Epithelial cell of proximal tubule (primary cell): ENCODE measurements at places on chromosomes 7 and 10. TPM values are rescaled to one million over a fixed set of nuclear protein-coding genes. Genes with fewer than 3 reads are reported as not detected.

DNA sequence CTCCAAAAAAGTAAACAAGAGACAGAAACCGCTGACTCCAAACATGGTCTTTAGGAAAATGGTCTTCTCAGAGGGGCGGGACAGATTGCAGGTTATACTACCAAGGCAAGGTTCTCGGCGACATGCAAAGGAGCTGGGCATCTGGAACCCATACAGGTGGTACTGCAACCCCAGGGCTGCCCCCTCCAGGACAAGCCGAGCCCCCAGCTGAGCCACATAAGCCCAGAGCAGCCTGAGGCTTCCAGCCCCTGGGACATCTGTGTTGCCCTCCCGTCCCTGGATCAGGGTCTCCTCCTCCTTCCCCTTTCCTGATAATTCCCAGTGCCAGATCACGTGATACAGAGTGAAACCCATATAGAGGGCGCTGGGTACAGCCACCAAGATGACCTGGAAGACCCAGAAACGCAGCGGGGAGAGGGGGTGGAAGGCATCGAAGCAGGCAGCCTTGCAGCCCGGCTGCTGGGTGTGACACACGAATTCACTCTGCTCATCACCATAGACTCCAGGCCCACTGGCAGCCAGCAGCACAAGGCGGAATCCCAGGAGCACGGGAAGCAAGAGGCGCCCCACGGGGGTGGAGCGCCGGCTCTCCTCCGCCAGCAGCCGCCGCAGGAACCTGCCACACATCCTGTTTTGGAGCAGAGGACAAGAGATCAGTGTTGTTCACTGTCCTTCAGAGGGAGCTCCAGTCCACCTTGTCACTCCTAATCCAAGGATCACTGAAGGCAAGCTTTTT lies at the start of gene GJC3:
TSS of gene GJC3 (minus strand) at position 627 of the 736 bp plus-strand sequence. CDS start at position 627, 0 bp downstream.
- DNase-seq: no peak

DNA sequence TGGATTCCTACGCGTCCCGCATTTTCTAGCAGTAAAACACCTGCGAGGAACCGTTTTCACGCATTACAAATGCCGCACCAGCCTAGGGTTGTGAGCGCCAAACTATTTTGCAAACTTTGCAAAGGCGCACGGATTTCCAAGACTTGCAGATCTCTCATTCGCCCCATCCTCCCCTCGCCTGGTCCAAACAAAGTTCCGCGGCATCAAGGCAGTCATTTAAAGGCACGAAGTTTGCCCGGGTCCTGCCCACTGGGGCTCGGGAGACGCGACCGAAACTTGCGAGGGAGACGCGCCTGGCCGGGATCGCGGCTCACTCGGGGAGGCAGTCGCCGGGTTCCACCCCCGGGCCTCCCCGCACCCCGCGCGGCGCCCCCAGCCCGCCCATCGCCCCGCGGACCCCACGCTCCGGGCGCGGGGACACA lies 613 bp downstream of the USP6NL start:
- no peak for DNase-seq

DNA sequence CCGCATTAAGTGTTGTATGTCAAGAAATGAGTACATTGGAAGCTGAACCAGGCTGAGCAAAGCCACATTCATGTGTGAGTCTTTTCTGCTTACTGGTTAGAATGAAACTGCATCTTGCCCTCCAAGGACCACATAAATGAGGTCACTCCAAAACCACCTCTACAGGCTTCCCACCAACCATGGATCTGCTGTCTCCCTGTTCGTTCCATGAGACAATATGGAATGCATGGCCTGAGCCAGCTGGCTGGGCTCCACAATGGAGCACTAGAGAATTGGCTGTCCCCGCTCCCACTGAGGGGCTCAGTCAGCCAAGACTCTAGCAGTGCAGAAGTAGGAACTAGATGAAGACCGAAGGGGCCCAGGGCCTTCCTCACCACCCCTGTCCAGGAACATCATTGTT lies 120.8 kb downstream of the TNS3 start:
- DNase-seq: no peak

- no peak for DNase-seq
These were observed at the start of gene SVIL for GRCh38 chr10:29634764-29635625. Gene SVIL, minus strand, starts transcription at chr10:29634971. Its CDS starts 79,913 bp downstream, at chr10:29555058.

GRCh38 chr7:117895276-117895675 lies 22.0 kb upstream of the CTTNBP2 start:
- peak; percentile 36 for DNase-seq

DNA sequence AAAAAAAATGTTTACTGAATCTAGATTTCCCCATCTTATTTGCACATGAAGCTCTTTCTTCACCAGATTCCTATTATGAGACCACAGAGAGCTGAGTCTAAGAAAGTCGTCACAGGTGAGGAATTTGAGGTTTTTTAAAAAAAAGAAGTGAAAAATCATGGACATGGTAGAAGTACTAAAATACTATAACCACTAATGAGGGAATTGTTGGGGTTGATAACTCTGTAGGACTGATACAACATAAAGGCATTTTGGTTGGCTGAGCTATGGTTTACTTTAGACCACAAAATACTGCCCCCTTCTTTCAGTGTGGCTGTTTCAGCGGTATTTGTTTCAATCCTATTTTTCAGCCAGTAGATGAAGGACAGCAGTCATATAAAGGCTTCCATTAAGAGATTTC lies 1111.3 kb downstream of the TYW1 start:
- no peak for DNase-seq

GRCh38 chr7:90446137-90446899 lies 23.1 kb upstream of the PTTG1IP2 start:
- DNase-seq: no peak

- DNase-seq: no peak
These were observed 6.3 kb downstream of the ATG9B start for GRCh38 chr7:151017953-151018420.

DNA sequence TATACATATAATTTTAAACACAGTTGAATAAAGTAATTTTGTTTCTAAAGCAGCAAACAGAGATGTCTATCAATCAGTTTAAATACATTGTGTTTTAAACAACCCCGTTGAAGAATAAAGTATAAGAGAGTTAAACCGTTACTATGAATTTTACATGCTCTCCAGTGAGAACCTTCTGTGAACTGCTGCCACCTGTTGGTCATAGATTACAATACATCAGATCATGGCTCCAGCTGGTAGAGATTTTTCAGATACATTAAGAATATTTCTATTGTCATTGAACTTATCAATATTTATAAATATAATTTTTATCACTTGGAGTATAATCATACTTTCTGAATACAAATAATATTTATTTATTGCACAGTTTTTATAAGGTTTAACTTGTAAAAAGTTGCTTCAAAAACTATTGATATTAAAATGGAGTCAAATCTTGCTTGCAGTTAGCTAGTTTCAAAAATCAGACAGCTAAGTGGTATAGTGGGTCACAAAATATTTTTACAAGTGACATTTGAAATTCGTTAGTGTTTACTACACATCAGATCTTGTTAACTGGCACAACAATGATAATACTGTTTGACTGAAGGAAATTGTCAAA lies 561.2 kb upstream of the PHF14 start:
- no peak for DNase-seq

GRCh38 chr10:8130973-8131911 lies 76.8 kb downstream of the GATA3 start:
- no peak for DNase-seq

- no peak for DNase-seq
These were observed 189.6 kb downstream of the GRID1 start for GRCh38 chr10:86176850-86177536.

DNA sequence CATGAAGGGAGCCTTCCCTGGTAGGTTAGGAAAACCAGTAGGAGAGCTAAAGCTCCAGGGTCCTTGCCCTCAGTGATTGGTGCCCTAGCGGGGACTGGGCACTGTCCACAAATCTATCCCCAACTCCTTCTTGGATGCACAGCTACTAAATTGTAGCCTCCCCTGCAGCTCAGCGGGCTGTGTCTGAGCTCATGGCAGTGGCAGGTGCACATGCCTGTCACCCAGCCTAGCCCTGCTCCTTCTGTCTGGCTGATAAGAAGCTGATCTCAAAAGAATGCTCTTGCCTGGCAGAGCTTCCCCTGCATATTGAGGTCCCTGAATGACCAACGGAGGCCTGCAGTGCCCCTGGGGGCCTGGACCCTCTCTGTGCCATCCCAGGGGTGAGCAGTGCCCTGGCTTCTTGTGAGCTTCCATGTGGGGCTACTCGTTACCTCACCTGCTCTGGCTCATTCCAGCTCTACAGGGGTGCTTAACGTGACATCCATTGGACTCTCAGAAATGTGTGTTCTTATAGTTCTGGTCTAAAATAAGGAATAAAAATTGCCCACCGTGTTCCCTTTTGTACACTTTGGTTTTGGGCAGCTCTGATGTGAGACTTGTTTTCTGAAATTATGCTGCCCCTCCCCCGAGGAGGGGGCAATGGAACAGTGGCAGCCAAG lies 59.8 kb upstream of the ANTXRL start:
- DNase-seq: no peak

DNA sequence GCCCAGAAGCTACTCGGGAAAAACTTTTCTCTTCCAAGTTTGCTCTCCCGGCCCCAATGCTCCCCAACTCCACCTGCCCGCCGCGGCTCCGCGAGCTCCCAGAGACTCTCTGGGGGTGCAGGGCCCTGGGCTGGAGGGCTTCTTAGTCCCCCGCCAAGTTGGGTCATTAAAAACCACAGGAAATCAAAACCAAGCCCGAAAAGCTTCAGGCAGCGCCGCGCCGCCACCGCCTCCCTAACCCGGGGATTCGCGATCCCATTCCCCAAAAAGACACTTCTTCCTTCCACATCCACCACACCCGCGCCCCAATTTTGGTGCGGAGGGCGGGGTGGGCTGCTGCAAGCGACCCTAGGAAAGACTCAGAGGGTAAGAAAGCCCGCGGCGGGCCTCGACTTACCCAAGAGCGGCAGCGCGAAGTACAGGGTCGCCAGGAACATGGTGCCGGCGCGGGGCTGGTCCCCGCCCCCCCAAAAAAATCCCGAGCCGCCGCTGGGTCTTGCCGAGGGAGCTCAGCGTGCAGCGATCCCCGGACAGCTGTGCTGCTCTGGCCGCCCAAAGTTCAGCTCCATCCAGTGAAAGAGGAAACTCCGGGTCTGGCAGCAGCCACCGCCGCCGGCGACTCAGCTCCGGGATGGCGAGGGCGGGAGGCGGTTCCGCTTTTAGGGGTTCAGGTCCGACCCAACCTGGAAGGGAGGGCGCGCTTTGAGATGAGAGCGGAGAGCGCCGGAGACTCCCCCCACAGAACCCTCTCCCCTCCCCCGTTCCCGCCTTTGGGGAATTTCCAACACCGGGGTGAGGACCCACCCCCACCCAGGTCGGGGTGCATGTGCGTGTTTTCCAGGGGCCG lies 1.2 kb downstream of the GFRA1 start:
- DNase-seq: no peak

GRCh38 chr10:132612571-132613504 lies 75.3 kb downstream of the INPP5A start:
- DNase-seq: no peak

DNA sequence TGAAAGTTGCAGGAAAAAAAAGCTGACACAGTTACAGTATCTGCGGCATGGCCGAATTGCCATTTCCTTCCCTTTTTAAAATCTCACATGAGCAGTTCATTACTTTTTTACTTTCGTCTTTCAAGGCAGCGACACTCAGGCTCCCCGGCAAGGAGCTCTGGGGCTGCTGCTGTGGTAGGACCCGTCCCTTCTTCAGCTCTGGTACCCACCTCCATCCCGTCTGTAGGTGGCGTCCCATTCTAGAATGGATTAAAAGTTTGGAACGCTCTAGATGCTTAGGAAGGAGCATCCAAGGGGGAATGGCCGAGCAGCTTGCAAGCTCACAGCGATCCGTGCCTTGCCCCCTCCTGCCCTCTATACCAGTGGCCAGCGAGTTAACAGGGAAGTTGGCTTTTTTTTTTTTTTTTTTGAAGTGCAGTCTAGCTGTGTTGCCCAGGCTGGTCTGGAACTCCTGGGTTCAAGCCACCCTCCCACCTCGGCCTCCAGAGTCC lies 22.8 kb upstream of the TTYH3 start:
- no peak for DNase-seq

- no peak for DNase-seq
These were observed 183.3 kb downstream of the PTN start for GRCh38 chr7:137160236-137160635.

- peak; percentile 0 for DNase-seq
These were observed 26.7 kb downstream of the ERCC6 start for GRCh38 chr10:49512121-49512809.

DNA sequence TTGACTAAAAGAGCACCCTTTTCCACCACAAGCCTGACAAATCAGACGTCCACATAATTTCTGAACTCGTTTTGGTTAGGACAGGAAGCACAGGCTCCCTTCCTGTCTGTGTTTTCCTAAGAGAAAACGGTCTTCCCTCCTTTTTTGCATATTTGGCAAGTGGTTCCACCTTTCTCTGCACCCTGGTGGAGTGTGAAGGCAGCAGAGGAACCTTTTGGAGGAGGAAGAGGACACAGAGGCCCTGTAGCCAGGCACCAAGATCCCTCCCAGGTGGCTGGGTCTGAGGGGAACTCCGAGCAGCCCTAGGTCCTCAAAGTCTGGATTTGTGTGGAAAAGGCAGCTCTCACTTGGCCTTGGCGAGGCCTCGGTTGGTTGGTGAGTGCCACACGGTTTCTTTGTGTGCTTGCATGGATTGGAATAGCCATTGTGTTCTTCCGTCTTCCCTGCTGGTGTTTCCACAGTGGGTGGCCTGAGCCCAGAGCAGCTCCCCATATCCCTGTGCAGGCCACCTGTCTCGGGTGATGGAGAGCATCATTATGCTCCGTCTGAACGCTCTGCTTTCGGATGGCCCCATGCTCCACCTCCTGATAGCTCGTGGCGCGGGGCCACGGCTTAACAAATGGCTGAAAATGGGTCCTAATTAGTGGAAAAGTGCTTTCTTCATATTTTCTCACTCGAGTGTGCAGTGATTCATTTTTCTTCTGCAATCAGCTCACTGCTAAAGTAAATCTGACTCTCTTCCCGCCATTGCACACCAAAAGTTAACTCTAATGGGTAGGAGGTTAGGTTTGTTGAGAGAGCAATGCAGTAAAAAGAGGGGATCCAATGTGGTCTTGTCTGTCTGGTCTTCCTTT lies 4.2 kb downstream of the IKZF1 start:
- no peak for DNase-seq

DNA sequence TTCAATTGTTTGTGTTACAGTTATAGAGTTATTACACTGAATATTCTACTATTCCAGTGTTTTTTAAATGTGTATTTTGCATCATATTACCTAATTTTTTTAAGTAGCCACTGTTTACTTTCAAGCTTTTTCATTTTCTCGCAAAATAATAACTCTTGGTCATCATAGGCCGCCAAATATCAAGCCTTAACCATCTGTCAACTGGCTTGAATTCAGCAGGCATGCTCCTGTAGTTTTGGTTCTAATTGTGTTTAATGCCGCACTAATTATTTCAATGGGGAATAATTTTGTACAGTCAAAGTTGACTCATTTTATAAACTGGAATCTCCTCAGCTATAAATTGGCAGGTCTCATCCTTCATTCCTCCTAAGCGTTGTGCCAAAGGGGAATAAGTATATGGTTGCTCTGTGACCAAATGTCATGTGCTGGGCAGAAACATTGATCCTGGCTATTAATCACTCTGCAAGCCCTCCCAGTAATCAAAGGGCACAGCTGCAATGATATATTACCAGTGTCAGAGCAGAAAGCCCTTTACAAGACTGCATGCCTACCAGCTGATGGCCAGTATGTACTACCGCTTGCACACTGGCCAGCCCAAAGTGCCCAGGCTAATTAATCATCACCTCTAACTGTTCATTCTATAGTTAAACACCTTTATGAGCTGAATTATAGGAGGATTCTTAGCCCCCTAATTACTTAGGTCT lies 74.8 kb downstream of the SKAP2 start:
- no peak for DNase-seq

PIP gene
- not detected in 2 replicates for total RNA-seq

MAGI2 gene
- 0.43 and 0.92 TPM in 2 replicates for total RNA-seq

ZC3HAV1 gene
- 21.0 and 22.9 TPM in 2 replicates for total RNA-seq

EPO gene
- total RNA-seq: not detected in 2 replicates

ACBD7 gene
- 1.2 and 1.6 TPM in 2 replicates for total RNA-seq

SEPHS1 gene
- total RNA-seq: 38.2 and 83.9 TPM in 2 replicates

INSIG1 gene
- 392 and 505 TPM in 2 replicates for total RNA-seq

FKBP9 gene
- 72.0 and 137 TPM in 2 replicates for total RNA-seq

ZSWIM8 gene
- 31.5 and 40.3 TPM in 2 replicates for total RNA-seq
